Central memory CD4-positive, alpha-beta T cell (primary cell): ENCODE measurements at places on chromosomes 2 and 18.

- no peak for DNase-seq
Observed at GRCh38 chr2:188693111-188693510, 281.1 kb upstream of the COL3A1 start.

DNA sequence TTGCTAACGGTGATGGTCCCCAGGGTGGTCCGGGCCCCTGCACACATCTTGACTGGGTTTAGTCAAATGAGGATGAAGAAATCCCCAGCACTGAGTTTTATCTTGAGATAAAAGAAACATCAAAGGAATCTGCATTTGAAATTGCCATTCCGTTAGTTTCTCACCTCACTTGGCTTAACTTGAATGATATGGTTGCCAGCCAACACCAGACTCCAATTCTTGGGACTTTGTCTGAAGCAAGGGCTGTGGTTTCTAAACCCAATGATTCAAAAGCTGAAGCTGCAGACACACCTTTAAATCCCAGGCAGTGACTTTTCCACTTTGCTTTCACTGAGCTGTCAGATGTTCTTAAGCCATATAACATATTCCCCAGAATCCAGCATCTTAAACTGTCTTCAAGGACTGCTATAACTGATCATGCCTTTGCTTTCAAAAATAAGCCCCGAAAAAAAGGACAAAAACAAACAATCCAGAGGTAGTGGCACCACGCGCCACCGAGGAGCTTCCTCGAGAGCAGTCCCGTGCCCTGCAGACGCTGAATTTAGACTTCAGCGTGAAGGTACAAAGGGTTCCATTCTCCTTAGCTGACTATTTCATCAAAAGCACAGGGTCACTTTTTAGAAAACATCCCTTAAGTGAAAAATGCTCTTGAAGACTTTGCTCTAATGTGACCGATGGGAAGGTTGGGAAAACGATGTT lies 189.3 kb downstream of the HDAC4 start:
- DNase-seq = no peak

- DNase-seq = no peak
Observed at GRCh38 chr2:190065839-190066238, 3.3 kb upstream of the MSTN start.

DNA sequence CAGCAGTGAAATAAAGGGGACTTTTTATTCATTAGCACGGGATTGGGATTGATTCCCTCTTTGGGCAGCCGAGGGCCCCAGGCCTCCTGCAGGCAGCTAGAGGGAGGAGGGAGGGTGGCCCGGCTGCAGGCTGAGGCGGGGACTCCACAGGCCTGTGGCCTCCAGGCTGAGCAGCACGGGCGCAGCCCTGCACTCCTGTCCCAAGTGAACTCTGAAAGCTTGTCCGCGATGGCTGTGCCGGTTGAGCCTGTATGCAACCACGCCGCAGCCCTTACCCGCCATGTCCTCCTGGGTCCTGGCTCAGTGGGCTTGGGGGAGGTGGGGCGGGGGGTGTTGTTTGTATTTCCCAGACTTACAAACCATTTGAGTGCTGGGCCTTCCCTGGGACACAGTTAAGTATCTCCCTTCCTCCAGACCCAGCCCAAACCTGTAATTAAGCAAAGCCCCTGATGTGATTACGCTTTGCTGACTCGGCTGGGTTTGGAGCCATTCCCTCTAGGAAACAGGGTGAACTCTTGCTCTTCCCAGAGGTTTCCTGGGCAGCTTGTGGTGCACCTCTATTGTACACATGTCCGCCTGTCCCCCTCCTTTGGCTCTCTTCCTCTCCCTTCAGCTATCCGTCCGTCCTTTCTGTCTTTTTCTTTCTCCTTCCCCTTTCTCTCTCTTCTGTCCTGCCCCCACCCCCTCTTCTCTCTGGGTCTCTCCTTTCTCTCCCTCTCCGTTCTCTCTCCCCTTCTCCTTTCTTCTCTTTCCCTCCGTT lies 5.3 kb downstream of the GLI2 start:
- no peak for DNase-seq

DNA sequence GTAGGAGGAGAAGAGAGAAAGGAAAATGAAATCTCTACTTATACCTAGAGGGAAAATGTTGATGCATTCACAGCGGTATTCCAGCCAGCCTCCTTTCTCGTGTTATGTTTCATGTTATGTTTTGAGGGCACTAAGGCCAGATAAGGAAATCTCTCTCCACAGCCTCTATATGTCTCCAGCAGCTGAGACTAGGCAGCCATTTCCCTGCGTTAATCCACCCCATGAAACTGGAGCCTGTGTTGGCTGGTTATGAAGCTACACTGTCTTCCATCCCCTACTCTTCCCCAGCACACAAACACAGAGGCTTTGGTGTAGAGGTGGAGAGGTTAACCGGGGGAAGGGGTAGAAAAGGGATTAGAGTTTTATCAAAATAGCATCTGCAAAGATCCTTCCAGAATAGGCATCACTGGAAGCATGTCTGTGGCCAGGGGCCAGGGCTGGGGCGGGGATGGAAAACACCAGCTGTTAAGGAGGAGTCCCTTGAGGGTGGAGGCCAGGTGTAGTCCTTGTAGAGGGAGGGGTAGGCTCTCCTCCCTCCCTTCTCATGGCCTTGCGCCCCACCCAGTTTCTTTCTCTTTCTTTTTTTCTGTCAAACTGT lies 100.9 kb upstream of the TNP1 start:
- DNase-seq = no peak

- no peak for DNase-seq
Observed at GRCh38 chr18:76232779-76233178, 262.3 kb downstream of the ZNF516 start.

GRCh38 chr2:176446718-176447414 lies 177.6 kb downstream of the MTX2 start:
- DNase-seq = no peak

DNA sequence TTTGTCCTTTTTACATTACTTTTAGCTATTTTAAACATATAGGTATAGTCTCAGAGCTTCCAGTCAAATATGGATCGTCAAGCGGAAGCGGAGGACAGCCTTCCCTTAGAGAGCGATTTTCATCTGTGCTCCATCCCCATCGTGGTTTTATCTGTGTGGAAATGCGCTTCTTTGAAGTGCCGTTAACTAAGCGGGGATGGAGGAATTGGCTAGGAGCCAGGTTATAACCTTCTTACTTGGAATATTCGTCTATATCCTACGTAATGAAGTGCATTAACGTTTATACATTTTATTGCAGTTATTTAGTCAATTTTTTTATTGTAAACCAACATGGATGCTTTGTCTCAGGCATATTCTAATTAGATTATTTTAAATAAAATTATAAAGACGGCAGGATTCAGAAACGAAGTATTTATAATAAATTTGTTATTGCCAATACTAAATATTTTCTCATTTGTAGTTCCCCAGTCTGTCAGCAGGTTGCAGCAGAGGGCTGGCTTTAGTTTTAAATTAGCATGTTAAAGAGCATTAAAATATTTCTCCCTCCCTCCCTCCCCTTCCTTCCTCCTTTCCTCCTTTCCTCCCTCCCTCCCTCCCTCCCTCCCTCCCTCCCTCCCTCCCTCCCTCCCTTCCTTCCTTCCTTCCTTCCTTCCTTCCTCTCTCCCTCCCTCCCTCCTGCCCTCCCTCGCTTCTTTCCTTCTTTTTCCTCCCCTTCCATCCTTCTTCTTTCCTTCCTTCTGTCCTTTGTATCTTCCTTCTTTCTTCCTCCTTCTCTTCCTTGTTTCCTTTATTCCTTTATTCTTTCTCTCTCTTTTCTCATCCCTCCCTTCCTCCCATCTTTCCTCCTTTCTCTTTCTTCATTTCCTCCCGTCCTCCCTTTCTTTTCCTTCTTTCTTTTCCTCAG lies 80.6 kb upstream of the DOCK10 start:
- no peak for DNase-seq

DNA sequence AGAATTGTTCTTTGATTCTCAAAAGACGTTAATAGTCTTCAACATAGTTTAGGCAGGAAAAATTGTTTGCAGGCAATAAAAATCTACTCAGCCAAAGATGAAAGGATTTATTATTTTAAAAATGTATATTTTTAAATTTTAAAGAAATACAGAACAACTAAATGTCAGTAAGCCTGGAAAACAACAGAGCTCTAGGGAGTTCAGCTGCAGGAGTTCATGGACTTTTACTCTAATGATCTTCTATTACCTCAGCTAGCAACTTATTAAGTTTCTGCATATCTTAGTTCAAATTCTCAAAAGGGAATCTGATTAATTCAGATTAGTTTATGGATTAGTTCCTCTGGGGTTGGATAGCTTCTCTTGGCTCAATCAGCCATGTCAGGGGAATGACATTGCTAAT lies 17.9 kb upstream of the XIRP2 start:
- DNase-seq = no peak

DNA sequence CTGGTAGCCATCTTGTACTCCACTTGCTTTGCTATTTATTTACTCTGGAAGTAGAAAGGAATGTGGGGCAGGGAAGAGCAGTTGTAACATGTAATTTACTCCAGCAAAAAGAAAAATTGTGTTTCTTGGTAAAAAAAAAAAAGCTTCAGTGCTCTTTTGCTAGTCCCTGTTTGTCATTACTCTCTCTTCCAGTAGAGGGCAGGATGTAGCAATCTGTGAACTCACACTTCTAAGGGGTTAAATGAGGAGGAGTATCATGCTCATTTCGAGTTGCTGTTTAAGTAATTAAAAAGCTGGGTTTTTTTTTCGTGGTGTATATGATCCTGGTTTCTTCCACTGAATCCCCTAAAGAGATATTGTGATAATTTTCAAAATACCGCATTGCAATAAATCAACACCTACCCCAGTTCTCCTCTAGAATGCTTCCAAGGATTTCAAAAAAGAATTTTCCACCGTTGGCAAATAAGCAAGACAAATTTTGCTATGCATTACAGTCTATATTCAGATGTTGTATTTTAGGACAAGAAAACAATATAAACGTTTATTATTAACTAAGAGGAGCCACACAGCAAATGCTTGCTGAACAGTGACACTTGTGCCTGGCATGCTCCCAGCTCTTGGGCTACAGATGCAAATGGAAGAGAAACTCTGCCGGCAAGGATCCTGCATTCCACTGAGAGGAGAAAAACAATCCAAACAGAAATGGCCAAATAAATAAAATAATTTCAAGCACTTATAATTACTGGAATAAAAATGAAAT lies 261.6 kb downstream of the ASXL3 start:
- DNase-seq = no peak

- no peak for DNase-seq
Observed at GRCh38 chr18:3051718-3052410, 38.9 kb upstream of the LPIN2 start.

DNA sequence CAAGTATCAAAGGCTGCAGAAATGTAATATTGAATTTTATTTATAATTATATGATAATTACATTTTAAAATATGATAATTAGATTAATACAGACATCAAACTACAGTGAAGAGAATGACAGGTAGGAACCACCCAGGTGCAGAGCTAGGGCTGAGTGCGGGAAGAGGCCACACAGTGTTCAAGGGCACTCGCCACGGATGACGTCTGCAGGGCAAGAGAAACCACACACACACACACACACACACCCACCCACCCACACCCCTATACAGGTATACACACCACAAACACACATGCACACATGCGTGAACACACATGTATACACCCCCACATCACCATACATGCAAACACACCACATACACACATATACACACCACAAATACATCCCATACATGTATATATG lies 41.2 kb downstream of the MBP start:
- no peak for DNase-seq

DNA sequence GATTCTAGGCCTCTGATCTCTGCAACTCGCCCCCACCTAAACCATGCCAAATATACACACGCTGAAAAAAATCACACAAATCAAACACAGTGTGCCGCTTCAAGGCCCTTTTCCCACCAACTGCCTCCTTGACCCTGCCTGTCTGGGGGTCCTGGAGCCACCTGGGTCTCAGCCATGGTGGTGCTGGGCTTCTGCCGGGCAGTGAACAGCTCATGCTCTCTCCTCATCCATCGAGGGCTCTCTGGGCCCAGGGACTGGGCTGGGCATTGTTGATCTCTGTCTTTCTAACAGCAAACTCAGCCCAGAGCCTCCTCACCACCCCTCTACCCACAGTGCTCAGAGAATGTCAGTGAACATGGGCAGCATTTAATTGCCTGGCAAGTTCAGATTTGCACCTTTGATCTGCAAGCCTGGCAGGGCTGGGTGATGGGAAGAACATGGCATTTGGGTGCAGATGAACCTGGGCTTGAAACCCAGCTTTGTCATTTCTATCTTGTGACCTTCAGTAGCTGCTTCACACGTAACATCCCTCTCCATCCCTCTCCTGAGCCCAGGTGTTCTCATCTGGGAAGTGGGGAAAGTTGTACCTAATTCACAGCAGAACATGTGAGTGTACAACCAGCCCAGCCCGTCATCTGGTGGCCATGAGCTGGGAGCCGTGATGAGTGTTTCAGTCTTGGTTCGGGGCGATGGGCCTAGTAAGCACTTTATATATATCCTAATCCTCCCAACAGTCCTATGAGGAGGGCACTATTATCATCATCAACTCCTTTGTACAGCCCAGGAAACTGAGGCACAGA lies 46.1 kb downstream of the SDC1 start:
- no peak for DNase-seq

- DNase-seq = no peak
Observed at GRCh38 chr18:57705832-57706595, 84.4 kb upstream of the NARS1 start.

- no peak for DNase-seq
Observed at GRCh38 chr2:136248242-136248641, 130.3 kb upstream of the CXCR4 start.

DNA sequence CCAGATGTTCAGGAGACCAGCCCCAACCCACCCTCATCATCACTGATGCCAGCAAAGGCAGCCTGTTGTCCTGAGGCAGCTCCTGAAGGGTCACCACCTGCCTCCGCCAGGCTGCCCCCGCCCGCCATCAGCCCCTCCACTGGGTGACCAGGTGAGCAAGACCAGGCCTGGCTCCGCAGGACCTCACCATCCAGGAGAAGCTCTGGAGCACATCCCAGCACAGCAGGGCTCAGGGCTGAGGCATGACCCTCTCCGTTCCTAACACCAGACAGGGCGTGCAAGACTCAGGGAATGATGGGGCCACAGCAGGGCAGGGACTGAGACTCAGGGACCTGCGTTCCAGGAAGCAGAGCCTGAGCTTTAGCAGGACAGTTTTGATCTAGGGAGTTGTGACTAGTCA lies 218.8 kb upstream of the RAB6C start:
- no peak for DNase-seq

DNA sequence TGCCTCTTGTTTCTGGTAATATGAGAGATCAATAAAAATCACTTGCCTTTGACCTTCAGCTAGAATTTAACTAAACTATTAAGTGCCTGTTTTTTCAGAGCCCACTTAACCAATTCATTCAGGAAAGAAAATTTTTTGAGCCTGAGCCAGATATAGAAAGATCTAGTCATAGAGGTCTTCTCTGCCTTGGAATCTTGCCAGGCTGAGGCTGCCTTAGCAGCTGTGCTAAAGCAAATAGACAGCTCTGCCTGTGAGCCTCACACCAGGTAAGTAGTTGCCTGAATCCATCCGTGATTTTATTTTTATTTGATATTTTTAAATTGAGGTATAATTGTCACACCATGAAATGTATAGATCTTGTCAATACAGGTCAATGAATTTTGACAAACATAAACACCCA lies 27.4 kb downstream of the EVX2 start:
- DNase-seq = no peak

GRCh38 chr2:242013771-242014170 lies 144.2 kb downstream of the RTP5 start:
- DNase-seq = no peak
